ENCODE measurements at places on chromosomes 11 and 22.

DNA sequence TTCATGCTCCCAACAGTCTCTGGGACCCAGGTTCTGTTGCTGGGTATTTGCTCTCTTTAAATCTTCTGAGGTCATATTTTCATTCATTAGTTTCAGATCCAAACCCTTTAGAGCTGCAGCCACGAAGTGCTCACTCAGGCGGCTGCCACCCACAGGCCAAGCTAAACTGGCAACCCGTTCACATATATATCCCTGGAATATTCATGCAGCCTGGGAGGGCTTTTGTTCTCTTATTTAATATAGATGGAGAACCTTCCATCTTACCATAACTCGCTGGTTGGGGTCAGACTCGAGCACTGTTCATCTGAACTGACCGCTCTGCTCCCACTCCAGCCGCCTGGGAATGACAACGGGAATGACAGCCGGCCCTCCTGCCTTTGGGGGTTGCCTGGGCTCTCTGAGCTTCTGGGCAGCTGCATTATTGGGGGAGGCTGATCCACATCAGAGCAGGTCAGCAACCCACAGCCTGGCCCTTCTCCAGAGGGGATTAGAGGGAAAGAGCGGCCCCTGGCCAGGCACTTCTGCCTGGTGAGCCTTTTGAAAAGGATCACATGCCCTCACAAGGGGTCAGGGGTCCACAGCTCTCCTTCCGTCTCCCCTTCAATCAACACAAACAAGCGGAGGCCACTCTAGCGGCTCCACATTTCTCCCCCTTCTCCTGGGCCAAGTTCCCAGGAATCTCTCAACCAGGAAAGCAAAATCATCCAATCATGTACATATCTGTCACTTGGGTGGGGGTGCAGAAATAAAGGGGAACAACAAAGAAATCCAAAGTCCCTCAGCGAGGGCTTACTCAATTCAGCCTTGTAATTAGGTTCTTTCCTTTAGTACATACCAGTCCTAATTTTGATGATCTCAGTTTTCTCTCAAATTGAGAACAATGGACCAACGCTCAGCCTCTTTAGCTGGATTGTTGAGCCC, 11.8 kb downstream of the TMEM184B start:
- DNase-seq: no peak

DNA sequence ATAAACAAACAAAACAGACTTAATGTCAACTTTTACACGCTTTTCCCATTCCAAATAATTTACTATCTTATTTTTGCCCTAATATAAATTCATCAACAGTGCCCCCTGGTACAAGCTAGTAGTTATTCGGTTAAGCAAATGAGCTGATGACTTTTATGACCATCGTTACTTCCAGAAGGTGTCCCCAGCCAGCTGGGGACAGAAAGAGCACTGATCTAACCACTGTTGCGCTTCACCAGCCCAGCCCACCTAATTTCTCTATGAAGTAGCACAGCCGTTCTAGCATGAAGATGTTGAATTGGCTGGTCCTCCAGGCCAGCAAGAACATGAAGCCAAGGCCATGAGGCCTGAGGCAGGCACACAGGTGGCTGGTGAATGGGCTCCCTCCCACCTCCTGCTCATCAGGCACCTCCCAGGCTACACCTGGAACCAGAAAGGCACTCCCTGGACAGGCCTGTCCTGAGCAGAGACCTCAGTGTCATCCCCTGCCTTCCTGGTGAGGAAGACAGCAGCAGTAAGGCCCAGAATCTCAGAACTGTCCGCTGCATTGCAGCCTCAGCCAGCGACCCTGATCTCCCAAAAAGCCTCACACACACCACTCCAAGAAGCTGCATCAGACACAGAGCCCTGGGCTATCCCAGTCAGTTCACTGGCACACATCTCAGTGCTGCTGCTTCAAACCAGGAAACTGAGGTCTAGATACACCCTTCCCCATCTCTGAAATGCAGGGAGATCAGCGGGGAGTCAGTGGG, 12.9 kb downstream of the GNB1L start:
- no peak for DNase-seq

- no peak for DNase-seq
These were observed 4.7 kb upstream of the HBE1 start for GRCh38 chr11:5274395-5274794.

- DNase-seq: no peak
These were observed 1.5 kb downstream of the TUB start for GRCh38 chr11:8082391-8083087.

GRCh38 chr22:39729141-39729934, 158.8 kb downstream of the CACNA1I start:
- no peak for DNase-seq

DNA sequence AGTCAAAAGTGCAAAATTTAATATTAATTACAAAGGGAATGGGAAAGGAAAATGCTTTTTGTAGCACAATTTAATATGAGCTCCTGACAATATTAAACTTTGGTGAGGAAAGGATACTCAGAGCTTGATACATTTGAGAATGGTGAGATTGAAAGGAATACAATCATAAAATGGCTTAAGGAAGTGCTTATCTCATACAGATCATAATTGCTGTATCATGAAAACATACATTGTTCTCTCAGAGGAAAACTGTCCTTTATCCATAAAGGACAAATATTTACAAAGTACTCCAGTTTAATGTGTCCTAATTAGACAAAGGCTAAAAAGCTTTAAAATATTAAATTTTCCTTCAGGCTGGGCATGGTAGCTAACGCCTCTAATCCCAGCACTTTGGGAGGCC, 260.4 kb downstream of the TMEM135 start:
- DNase-seq: no peak

DNA sequence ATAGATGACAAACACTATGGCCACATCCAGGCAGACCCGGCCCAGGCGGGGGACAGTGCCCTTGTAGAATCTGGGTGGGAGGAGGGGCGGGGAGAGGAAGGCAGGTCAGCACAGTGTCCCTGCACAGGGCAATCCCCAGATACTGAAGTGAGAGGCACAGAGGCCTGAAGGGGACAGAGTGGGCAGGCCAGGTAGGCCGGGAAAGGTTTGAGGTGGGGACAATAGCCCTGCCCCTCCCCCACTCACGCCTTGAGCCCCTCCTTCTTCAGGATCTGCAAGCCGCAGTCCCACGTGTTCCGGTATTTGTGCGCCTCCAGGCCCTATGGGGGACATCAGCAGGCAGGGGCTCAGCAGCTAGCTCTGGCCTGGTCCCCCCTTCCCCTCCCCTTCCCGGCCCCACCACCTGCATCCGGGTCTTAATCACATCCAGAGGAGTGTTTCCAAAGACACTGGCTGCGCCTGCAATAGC, 2.3 kb downstream of the SLC25A1 start:
- no peak for DNase-seq

DNA sequence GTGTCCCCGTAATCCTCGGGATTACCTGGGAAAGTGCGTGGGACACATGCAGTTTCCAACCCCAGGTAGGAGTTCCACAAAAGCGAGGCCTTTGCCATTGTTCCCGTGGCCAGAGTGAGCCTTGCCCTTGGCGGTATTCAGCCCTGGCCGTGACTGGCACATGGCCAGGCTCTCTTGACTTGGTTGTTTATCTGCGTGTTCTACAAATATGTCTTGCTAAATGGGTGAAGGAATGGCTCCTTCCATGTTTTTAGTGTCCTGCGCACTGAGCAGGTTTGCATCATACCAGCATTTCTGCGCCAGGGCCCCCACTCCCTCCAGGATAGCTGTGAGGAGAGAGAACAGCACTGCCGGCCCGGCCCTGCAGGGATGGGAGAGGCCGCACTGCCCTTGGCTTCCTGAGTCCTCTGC, 20.0 kb downstream of the POLR3H start:
- DNase-seq: no peak

- DNase-seq: no peak
These were observed 292.3 kb upstream of the FAT3 start for GRCh38 chr11:91932151-91932821.

GRCh38 chr11:8671651-8672062, 10.8 kb downstream of the TRIM66 start:
- no peak for DNase-seq

DNA sequence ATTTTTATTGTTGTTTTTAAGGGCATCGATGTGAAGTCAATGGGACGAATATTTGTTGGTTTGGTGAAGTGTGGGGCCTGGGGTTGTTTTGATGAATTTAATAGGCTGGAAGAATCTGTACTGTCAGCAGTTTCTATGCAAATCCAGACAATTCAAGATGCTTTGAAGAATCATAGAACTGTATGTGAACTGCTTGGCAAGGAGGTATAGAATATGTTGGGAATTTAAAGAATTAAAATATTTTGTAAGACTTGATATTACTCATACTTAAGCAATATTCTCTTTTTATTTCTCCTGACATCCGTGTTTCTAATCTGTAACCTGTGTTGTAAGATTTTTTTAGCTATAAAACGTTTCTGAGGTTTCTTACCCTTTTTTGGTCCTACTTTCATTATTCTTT, 61.6 kb downstream of the DYNC2H1 start:
- no peak for DNase-seq

- no peak for DNase-seq
These were observed 35.0 kb downstream of the AMPD3 start for GRCh38 chr11:10490032-10490397.

GRCh38 chr11:110679323-110679975, 32.8 kb downstream of the ARHGAP20 start:
- DNase-seq: no peak

GRCh38 chr11:14012846-14013245, 50.3 kb downstream of the SPON1 start:
- no peak for DNase-seq

DNA sequence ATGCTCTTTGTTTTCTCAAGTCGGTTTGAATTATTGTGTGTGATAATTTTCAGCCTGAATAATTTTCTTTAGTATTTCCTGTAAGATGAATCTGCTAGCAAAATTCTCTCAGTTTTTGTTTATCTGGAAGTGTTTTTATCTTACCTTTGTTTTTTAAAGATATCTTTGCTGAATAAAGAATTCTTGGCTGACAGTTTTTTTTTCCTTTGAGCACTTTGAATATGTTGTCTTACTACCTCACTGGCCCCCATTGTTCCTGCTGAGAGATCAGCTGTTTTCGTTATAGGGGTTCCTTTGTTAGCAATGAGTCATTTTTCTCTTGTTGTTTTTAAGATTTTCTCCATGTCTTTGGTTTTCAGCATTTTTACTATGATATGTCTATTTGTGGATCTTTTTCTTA, 63.0 kb downstream of the HORMAD2 start:
- DNase-seq: no peak

DNA sequence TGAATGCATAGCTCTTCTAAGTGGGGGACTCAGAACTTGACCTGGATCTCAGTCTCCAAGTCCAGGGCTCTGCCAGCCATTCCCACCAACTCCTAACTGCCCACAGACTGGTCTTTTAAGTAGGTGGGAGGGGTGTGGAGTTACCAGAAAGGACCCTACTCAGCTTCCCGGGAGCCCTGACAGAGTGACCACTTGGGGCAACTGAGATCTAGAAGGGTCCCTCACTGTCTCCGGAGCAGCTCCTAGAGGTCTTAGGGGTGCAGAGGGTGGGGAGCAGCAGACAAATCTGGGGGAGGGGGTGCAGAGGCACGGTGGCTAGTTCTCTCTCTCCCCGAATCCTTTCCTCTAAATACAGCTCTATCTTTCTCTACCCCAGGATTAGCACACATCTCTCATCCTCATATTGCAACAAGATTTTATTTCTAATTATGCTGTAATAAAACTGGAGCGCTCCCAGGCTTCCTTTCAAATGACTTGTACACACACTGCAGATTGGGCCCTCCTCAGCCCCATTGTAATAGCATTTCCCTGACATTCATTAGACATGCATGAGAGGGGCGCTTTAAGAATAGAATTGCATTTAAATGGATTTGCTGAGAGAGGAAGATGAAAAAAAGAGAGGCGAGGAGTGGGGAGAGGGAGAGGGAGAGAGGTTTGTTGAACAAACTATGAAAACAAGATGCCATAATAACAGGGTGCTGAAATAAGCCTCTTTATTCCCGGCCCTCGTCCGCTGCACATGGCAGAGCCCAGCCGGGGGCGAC, 219.0 kb downstream of the CEP164 start:
- DNase-seq: no peak

DNA sequence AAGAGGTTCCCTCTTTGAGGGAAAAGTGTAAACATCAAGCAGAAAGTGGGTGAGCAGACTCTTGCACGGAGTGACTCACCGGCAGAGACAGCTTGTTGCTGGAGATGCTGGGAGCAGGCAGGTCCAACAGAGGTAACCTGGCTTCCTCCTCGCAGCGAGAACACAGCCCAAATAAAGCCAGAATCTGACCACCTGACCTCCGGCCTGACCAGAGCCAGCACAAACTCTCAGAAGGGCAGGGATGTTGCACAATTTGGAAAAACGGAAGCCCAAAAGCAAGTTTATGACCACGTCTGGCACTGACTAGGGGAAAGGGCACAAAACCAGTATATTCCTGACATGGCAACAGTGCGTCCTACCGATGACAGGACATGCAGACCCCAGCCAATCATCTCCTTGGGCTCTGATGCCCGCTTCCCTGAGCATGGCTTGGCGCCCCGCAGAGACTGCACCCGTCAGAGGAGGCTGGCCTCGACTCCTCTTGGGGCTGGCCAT, 5.4 kb downstream of the SMCO4 start:
- DNase-seq: no peak

DNA sequence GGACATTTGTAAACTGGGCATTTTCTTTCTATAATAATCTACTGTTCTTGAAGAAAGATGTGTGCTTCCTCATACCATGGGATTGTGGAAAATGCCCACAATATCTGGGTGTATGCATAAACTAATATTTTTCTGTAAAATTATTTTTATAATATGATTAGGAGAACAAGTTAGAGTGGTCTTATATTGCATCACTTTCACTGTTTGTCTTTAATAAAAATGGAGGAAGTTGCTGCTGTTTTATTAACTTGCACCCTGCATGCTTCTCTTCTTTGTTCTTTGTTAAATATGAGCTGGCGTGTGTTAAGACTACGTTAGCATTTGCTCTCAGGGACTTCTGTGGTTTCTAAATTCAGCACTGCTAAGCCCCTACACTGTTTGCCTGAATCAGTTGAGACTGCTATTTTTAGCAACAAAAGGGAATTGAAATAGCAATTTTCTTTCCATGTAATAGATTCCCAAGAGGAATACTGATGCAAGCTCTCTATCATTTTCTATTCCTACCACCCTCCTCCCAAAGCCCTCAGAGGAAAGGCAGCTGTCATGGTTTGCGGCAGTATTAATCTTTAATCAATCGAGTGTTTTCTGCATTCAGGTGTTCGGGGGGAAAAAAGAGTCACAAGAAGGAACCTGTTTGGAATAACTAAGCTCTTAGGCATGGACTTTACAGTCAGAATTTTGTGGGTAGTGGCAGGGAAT, 56.1 kb downstream of the HSD17B12 start:
- DNase-seq: no peak

GRCh38 chr11:33687733-33688479, 12.7 kb downstream of the C11orf91 start:
- DNase-seq: peak; percentile 17

- DNase-seq: no peak
These were observed 609.0 kb downstream of the TBC1D22A start for GRCh38 chr22:47371263-47372090.

DNA sequence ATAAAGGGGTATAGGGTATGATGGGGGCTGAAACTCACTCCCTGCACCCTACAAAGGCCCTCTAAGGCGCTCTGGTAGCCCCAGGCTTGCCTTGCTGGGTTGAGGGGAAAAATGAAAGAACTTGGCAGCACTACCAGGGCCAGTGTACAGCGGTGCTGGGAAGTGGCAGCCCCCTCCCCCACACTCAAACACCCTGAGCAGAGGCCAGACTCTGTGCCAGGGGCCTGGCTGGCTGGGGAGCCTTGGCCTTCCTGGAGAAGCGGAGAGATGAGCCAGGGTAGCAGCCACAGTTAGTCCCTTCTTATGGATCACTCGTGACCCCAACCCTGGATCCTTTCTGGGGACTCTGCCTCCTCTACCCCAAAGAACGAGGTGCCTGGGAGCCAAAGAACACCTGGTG, 2.7 kb downstream of the TMEM134 start:
- no peak for DNase-seq
